ENCODE measurements at places on chromosomes 5 and 9.

DNA sequence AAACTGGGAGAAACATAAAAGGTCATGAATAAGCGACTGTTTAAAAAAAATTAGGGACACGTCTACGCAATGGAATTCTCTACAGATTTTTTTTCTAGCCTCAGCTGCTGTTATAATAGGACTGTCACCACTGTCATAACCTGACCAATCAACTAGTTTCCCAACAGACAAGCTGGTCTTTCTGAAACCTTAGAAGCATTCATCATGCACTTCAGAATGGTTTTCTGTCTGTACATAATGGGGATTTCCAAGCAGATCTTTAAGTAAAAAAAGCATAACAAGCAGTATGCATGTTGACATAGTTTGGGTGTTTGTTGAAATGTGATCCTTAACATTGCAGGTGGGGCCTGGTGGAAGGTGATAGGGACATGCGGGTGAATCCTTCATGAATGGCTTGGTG, 58.3 kb upstream of the SEMA6A start:
- DNase-seq: no peak

DNA sequence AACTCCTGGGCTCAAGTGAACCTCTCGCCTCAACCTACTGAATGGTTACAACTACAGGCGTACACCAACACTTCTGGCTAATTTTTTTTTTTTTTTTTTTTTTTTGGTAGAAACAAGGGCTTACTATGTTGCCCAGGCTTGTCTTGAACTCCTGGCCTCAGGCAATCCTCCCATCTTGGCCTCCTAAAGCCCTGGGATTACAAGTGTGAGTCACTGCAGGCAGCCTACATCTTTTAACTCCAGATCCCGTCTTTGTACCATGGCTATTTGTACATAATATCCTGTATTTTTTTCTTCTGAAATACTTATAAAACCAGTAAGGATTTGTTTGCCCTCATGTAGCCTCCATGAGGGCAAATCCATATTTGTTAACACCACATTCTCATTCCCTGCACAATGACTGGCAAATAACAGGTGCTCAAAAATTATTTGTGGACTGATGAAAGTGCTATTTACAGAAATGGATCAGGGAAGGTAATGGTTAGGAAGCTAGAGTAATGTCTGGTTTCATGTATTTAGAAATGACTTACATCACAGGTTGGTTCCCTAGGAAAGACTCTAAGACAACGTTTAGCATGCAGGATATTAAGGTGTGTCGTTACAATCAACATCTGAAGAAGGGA, 51.9 kb upstream of the POU5F2 start:
- no peak for DNase-seq

DNA sequence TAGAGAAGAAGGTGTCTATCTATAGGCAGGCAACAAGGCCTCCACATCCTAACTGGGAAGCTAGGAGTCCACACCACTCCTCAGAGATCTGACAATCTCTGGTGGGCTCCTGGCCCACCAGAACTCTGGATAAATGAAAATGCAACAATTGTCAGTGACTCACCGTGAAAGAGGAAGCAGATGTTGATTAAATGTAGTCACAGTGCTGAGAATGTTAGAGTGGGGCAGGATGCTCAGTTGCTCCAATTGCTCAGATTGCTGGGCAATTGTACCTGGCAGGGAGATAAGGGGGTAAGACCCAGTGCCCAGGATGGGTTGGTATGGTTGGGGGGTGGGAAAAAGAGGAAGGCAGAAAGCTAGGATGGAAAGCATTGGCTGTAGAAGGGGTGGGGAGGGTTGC, 4.3 kb downstream of the CCL19 start:
- DNase-seq: no peak

GRCh38 chr5:34550247-34550646, 105.9 kb upstream of the RAI14 start:
- DNase-seq: no peak

- no peak for DNase-seq
Observed at GRCh38 chr5:137036640-137037039, 462.5 kb downstream of the SPOCK1 start.

DNA sequence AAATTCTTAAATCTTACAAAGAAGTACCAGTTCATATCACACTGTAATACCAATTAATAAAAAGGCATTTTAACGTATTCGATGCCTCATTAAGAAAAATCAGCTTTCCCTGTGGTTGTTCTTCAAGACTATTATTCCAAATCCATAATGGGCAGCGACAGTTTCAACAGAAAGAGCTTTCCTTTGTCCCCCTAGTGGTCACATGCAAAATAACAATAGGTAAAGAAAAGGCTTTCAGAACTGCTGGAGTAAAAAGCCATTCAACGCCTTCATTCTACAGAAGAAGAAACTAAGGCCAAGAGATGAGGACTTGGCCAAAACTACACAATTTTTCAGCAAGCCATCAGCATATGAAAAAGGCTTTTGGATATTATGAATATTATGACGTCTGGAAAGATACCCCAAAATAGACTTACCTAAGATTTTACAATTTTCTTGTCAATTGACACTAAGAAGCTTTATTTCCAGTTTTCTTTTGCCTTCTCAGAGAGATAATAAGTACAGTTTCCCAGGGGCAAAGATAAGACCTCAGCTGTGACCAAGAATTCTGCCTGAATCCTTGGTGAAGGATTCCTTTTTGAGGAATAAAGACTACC, 6.7 kb upstream of the CDH6 start:
- no peak for DNase-seq

- no peak for DNase-seq
Observed at GRCh38 chr9:130030651-130031127, 12.3 kb downstream of the FNBP1 start.

DNA sequence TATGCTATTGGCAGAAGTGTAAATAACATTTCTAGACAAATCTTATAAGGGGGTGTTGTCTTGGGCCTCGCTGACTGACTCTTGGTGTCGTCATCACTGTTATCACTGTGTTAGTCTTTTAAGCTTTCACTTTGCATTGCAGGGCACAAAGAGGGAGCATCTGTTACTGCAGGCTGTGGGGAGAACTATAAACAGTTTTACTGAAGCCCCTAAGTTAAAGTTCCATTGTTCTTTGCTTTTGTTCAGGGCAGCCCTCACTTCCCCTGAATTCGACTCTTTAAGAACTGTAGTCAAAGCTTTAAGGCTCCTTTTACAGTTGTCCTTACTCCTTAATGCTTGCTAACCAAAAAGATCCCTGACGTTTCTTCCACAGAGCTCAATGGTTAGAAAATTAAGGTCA, 605.0 kb downstream of the RAB3C start:
- no peak for DNase-seq

- DNase-seq: no peak
Observed at GRCh38 chr9:9142001-9142400, 1342.4 kb upstream of the DMAC1 start.

GRCh38 chr9:93168581-93168980, 15.4 kb upstream of the WNK2 start:
- DNase-seq: no peak

DNA sequence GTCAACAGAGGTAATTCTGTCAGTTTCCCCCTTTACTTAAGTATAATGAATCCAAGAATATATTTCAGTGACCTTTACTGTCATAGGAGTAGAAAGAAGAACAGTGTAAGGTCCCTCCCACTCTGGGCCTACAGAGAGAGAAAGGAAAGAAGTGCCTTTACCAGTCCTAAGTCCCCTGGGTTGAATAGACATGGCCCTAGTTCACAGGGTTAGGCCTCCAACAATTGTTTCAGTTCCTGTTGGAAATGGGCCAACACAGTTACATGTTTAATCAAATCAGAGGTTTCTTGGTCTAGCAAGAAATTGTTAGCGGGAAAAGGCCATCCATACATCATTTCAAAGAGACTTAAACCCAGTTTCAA, 605.6 kb downstream of the MTRR start:
- no peak for DNase-seq

DNA sequence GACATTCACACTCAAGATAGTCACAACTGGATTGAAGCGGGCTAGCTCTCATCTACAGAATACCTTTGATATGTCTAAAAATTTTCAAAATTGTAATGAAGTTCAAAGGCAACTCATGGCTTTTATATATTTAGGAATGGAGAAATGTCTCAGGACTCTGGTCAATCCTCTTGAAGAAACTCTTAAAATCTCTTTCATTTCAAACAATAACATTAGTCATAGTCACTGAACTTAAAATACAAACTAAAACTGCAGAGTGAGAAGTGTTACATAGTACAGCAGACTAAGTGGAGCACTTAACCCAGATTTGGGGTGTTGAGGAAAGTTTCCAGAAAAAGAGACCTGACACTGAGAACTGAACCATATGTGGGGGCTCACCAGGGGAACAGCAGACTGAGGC, 20.7 kb downstream of the FANCC start:
- no peak for DNase-seq

DNA sequence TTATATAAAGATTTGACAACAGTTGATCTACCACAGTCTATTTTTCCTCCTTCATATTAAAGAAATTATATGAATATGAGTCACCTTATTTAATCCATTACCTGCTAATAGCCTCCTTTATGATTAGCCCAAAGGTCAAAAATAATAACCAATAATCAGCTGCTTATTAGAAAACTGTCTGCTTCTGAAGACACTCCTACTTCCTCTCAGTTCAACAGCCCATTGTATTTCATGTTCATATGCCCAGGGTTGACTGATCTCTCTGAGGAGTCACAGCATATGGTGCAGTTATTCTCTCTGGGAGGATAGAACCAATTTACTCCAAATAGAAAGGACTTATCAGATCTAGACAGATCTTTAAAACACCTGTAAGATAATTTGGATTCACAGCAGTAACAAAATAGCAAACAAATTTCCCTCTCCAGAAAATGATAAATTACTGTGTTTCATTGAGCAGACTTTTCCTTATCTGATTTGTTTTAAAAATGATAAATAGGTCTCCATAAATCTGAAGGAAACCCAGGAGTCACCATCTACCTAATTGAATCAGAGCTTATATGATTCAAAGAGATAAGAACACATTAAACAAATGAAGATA, 180.4 kb upstream of the ITGA1 start:
- DNase-seq: no peak

GRCh38 chr5:73494721-73495120, 3.5 kb upstream of the BTF3 start:
- DNase-seq: no peak

GRCh38 chr9:112112519-112112918, 62.6 kb downstream of the SUSD1 start:
- no peak for DNase-seq

DNA sequence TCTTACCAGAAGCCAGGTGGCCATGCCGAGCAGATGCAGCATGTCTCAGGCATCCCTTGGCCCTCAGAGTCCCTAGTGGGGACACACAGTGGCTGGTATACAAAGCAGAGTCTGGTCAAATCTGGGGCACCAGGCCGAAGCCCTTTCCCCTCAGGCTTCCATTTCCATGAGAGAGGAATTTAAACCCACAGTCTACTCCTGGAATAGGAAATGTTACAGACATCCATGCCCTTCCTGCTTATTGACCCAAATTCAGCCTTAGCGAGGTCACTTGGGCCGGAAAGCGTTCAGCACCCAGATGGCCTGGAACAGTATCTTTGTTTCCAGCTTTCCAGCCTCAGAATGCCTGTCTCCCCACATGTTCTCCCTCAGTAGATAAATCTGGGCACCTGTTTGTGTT, 131.7 kb downstream of the PIP5K1B start:
- DNase-seq: no peak

GRCh38 chr9:129584136-129584535, 36.8 kb downstream of the C9orf50 start:
- no peak for DNase-seq

DNA sequence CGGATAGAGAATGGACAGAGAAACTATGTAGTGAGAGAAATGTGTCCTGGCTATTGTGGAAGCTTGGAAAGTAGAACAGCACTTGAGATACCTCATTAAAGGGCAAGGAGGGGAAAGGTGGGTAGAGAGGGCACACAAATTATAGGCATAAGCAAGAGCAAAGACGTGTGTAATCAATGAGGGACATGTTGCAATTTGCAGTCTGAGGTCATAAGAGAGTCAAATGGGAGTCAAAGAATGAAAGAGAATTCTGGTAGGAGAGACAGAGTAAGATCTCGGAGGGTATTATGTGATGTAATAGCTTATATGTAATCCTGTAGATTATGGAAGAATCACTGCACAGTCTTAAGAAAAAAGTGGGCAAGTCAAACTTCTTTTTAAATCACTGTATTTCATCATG, 312.0 kb upstream of the RGMB start:
- DNase-seq: no peak

DNA sequence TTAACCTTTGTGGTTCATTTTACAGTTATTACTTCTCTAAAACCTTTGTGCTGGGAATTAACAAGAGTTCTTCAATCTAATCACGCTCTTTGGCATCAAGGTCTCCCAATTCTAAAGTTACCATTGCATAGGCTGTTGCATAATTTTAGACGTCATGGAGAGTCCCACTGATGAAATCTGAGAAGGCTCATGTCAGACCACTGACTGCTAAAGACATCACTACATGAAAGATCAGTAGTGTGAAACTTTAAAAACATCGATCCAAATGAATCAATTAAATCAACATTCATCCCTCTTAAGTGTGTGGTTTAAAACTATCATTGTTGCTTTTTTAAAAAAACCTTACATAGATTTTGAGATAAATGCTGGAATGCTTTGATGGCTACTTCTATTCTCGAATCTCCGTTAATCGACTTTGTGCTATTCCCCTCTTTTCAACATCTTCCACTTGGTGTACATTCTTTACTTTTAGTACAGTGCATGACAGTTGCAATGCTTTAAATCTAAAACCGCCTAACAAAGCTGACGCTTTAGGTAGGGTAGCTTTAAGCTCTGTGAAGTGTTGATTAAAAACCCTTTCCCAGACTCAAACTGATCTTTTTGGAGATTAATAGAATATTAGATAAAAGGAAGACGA, 33.6 kb downstream of the NR2F1 start:
- DNase-seq: no peak

DNA sequence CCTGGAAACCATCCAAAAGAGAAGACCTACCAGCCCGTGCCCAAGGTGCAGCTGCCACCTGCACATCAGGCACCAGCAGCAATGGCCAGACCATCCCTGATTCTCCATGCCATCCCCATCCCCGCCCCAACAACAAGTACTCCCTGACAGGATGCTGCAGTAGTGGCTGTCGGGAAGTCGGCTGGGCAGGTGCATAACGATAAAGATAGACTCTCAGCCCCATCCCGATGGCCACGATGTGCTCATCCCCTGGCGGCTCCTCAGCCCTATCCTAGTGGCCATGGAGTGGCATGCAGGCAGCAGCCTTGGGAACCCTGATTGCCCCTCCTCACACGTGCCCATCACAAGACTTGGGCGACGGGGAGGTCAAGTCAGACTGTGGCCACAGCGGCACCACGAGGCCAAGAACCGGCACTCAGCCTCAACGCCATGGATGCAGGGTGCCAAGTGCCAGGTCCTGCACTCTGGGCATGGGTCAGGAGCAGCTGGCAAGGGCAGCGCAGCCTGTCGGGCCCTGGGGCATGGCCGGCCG, 368.8 kb upstream of the SPATA31A5 start:
- DNase-seq: no peak
